ENCODE measurements at places on chromosomes 7 and 10.
A peak's percentile ranks its signal among the peaks of the same experiment; 100 is the strongest.

DNA sequence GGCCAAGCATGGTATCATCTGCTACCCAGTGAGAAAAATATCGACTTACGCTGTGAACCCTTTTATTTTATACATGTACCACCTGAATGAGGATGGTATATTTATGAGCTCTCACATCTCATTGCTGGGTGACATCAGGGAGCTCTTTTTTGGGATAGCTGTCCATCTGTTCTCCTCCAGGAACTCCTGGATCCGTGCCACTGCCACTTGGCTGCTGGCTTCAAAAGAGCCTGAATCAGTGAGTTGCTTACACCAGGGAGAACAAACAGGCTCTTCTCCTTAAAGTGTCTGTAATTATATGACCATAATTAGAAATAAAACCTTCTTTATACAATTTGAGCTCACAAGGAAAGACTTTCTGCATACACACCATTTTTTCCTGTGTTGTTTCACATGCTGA lies 106.2 kb downstream of the KAT6B start:
- DNase-seq, result no peak

DNA sequence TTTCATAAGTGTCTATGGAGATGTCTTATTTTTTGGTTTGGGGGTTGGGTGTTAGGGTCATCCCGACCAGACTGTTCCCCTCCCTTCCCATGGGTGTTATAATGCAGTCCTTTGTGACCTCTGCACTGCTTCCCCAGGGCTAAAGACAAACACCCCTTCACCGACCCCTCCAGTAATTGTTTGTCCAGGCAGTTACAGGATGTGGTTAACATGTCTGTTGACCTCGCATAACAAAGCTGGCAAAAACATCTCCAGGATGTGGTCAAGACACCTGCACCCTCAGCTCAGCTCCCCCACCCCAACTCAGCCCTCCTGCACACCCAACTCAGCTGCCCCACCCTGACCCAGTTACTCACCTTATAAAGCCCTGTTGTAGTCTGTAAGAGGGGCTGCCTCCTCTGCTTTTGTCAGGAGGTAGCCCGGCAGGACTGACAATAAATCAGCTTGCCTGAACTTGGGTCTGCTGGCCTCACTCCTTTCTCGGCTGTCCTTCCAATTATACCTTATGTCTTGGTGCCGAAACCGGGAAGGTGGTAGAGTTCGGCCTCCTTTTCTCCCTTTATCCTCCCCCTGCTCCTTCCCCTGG lies 102.2 kb downstream of the ZNF92 start:
- no peak for DNase-seq

GRCh38 chr10:103592186-103593021 lies 98.9 kb downstream of the NEURL1 start:
- DNase-seq, result peak; percentile 43

GRCh38 chr10:82914655-82915136 lies 1039.7 kb downstream of the NRG3 start:
- DNase-seq, result no peak

DNA sequence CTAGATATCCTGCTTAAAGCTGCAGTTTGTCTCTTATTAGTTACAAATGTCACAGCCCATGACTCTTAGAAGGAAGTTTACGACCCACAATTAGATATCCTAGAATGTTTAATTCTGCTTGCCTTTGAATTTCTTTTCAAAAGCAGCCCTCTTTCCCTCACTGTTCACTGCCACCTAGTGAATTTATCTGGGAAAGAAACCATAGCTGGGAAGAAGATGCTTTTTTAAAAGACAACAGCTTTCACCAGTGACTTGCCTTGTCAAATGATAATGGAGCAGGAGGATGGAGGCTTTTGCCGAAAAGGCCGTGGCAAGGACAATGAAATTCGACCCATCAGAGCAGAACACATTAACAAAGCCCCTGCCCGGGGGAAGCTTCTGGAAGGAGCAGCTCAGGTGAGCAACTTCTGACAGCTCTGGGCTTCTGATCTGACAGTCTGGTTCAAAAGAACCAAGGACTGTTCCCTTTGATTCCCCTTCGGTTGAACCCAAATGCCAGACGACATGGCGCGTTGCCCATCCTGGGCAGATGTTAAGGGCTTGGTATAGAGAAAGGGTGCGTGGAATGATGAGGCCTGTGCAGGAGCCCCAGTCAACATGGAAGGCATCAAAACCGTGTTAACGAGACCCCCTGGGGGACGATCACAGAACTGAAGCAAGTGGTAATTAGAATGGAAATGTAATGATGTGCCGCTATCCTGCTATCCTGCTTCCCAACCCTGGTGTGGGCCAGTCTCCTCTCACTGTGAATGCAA lies 236.8 kb downstream of the FRMD4A start:
- peak; percentile 15 for DNase-seq

All from inflammatory macrophage treated with lipopolysaccharide for 4 hours (primary cell).